ENCODE measurements at places on chromosomes 13 and 19.
A peak's percentile ranks its signal among the peaks of the same experiment; 100 is the strongest.

GRCh38 chr13:107736731-107737130 is 478.6 kb downstream of the LIG4 start:
- no peak overlapping the region for H3K4me3 ChIP-seq
- no peak for DNase-seq
- H3K4me1 ChIP-seq, result no peaks in the 10 kb centered on the region
- H3K27me3 ChIP-seq, result no peaks in the 10 kb centered on the region

DNA sequence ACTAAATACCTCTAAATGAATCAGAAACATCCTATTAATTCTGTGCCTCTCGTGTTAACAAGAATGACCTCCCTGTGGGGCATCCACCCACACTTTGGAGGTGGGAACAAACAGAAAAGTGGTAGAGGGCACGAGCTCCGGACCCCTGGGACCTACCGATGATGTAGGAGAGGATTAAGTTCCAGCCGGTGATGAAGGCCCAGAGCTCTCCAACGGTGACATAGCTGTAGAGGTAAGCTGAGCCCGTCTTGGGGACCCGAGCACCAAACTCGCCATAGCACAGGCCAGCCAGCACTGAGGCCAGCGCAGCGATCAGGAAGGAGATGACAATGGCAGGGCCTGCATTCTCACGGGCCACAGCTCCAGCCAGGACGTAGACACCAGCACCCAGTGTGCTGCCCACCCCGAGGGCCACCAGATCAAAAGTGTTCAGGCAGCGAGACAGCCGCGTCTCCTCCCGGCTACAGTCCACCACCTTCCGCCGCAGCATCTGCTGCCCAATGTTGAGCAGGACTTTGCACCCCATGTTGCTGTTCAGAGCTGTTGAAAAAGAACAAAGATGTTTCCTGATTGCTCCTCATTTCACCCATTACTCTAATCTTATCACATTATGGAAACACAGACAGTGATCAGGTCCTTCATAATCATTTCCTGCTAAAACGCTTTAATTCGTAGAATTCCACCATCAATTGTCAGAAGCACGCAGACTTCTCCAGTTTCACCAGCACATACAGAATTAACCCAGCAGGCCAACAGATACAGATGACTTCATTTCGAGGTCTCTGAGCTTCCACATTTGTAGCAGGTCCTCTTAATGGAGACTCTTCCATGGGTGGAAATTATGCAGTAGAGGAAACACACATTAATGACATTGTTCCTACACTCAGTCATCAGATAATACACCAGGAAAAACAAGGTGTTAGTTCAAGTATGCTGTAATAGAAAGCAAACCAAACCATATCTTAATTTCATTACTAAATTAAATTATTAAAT is 59.5 kb downstream of the SLC7A1 start:
- peaks cover 27% of the 10 kb centered on the region for H3K36me3 ChIP-seq
- no peak overlapping the region for H3K27ac ChIP-seq
- no peaks in the 10 kb centered on the region for H3K4me1 ChIP-seq
- H3K4me3 ChIP-seq, result no peak overlapping the region
- no peak for DNase-seq

DNA sequence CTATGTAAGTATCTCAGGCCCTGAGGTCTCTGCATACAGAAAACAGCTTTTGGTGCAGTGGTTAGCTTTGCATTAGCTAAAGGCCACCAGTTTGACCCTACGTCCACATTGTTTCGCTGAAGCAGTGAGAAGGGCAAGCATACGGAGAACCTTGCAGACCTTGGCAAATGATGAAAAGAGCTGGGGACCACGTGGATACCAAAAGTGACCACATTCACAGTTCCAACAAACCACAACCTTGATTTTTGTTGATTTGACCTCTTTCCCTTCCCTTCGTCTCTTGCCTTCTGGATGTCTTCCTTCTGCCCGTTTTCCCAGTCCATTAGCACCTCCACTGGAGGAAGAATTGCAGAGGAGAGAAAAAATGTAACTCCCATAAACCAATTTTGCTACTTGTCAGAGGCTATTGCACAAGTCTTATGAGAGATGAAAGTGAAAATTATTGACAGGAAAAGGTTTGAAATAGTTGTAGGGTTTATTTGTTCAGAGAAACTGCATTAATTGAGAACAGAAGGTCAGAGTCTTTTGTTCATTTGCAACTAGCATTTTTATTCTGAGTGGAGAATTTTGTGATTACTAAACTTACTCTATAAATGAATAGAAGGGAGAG is 293.9 kb upstream of the HTR2A start:
- no peak overlapping the region for H3K27ac ChIP-seq
- no peak for DNase-seq
- no peaks in the 10 kb centered on the region for H3K4me1 ChIP-seq
- H3K36me3 ChIP-seq, result no peaks in the 10 kb centered on the region
- no peak overlapping the region for H3K4me3 ChIP-seq
- no peaks in the 10 kb centered on the region for H3K27me3 ChIP-seq

- H3K4me3 ChIP-seq, result peak overlapping the region; percentile 78
- no peaks in the 10 kb centered on the region for H3K27me3 ChIP-seq
- H3K36me3 ChIP-seq, result peaks cover 12% of the 10 kb centered on the region
- H3K27ac ChIP-seq, result peak overlapping the region; percentile 74
Observed at GRCh38 chr19:4403005-4403761, 743 bp downstream of the CHAF1A start.

GRCh38 chr19:31518216-31519020 is 169.2 kb upstream of the TSHZ3 start:
- DNase-seq, result peak; percentile 84
- H3K4me3 ChIP-seq, result peak overlapping the region; percentile 14
- peaks cover 19% of the 10 kb centered on the region for H3K4me1 ChIP-seq
- no peaks in the 10 kb centered on the region for H3K36me3 ChIP-seq
- no peaks in the 10 kb centered on the region for H3K27me3 ChIP-seq

DNA sequence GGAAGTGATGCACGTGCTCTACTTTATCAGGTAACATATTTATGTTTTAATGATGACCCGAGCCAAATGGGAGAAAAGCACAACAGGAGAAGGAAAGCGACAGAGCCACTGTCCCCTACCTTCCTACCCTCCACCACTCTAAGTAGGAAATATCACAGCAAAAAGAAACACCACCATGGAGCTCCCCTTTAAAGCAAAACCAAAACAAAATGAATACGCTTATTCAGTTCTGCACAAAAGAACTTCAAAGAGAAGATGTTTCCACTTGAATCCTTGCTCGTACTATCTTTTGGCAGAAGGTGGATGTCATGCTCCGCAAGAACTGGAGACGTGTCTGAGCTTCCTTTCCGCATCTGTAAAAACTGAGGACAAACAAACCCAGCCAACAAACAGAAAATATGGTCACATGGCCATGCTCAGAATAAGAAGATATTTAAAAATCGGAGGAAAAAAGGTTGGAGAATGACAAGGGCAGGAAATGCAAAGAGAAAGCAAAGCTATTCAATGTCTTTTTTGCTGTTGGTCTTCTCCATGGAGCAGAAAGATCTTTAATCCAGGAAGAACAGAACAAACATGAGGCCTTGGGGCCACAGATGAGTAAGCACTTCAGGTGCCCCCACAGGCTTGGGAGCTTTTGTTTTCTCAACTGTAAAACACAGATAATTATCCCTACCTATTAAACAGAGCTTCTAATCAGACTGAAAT is 19.5 kb downstream of the N4BP2L1 start:
- H3K27ac ChIP-seq, result no peak overlapping the region
- no peaks in the 10 kb centered on the region for H3K4me1 ChIP-seq
- H3K27me3 ChIP-seq, result no peaks in the 10 kb centered on the region

DNA sequence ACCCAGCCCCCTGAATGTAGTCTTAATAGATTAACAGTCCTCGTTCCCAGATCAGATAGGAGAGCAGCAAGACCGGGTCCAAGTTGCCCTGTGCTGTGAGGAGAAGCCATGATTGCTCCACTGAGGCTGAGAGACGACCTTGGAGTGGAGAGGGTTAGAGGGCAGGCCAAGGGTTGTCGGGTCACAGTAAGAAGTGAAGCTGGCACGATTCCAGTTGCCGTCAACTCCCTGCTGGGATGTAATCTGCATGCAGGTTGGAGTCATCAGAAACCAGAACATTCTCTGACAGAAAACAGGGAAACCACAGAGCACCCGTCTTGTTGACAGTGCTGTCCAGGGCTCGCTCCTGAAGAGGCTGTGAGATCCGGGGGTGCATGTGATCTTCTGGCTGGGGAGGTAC is 19.0 kb upstream of the ATP11A start:
- no peak for DNase-seq
- no peaks in the 10 kb centered on the region for H3K4me1 ChIP-seq
- H3K27me3 ChIP-seq, result no peaks in the 10 kb centered on the region
- H3K4me3 ChIP-seq, result no peak overlapping the region

DNA sequence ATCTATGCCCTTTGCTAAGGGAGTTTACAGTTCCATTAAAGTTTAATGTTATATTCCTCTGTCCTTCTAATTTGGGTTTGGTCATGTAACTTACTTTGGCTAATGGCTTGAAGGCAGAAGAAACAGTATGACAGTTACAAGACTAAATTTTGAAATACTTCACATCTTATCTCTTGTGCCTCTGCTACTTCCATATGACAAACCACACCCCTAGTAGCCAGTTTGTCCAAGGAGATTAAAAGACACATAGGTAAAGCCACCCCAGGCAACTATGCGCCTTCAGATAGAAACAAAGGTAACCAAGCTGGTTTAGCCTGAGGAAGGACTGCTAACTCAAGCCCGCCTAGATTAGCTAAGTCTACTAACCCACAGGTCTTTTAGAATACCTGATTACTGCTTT is 273.4 kb upstream of the MIR17HG start:
- H3K27ac ChIP-seq, result no peak overlapping the region
- no peaks in the 10 kb centered on the region for H3K36me3 ChIP-seq
- no peaks in the 10 kb centered on the region for H3K4me1 ChIP-seq
- no peaks in the 10 kb centered on the region for H3K27me3 ChIP-seq
- DNase-seq, result no peak
- no peak overlapping the region for H3K4me3 ChIP-seq

- no peak for DNase-seq
- H3K4me3 ChIP-seq, result no peak overlapping the region
- H3K27ac ChIP-seq, result no peak overlapping the region
- H3K36me3 ChIP-seq, result no peaks in the 10 kb centered on the region
- H3K27me3 ChIP-seq, result no peaks in the 10 kb centered on the region
Observed at GRCh38 chr19:11705474-11705873, 33.3 kb downstream of the ZNF823 start.

DNA sequence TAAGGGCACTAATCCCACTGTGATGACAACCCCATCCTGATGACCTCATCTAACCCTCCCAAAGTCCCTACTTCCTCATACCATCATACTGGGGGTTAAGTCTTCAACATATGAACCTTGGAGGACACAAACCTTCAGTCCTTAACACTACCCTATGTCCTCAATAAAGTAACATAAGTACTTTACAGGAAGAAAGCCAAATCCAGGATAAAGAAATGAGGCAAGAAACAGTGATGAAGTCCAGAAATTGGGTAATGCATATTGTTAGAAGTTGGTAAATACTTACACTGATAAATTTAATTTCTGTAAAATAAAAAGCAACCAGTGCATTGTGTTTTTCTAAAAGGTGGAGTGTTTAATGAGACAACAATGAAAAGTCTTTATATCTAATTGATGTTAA is 284.8 kb upstream of the SOX21 start:
- no peak overlapping the region for H3K4me3 ChIP-seq
- no peaks in the 10 kb centered on the region for H3K36me3 ChIP-seq
- H3K27me3 ChIP-seq, result no peaks in the 10 kb centered on the region
- H3K27ac ChIP-seq, result no peak overlapping the region
- H3K4me1 ChIP-seq, result no peaks in the 10 kb centered on the region

DNA sequence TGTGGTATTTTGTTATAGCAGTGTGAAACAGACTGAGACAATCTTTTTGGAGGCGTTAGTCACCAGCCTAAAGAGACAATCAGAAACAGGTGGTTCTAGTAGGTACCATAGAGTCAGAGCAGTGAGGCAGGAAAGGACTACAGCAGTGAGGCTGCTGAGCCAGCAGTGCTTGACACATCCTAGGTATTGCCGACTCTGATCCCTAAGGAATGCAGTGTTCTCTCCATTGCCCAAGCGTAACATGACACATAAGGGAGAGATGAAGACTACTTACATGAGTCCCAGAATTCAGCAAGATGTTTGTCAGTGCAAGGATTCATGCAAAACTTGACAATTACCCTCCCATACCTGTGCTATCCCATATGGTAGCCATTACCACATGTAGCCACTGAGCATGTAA is 62.4 kb upstream of the XPO4 start:
- H3K4me1 ChIP-seq, result peaks cover 7% of the 10 kb centered on the region
- H3K27ac ChIP-seq, result no peak overlapping the region
- no peak for DNase-seq
- no peak overlapping the region for H3K4me3 ChIP-seq
- no peaks in the 10 kb centered on the region for H3K36me3 ChIP-seq
- no peaks in the 10 kb centered on the region for H3K27me3 ChIP-seq

GRCh38 chr19:5131031-5131505 is 162.2 kb downstream of the KDM4B start:
- peaks cover 23% of the 10 kb centered on the region for H3K4me1 ChIP-seq
- H3K27me3 ChIP-seq, result no peaks in the 10 kb centered on the region
- H3K27ac ChIP-seq, result no peak overlapping the region
- no peak for DNase-seq

DNA sequence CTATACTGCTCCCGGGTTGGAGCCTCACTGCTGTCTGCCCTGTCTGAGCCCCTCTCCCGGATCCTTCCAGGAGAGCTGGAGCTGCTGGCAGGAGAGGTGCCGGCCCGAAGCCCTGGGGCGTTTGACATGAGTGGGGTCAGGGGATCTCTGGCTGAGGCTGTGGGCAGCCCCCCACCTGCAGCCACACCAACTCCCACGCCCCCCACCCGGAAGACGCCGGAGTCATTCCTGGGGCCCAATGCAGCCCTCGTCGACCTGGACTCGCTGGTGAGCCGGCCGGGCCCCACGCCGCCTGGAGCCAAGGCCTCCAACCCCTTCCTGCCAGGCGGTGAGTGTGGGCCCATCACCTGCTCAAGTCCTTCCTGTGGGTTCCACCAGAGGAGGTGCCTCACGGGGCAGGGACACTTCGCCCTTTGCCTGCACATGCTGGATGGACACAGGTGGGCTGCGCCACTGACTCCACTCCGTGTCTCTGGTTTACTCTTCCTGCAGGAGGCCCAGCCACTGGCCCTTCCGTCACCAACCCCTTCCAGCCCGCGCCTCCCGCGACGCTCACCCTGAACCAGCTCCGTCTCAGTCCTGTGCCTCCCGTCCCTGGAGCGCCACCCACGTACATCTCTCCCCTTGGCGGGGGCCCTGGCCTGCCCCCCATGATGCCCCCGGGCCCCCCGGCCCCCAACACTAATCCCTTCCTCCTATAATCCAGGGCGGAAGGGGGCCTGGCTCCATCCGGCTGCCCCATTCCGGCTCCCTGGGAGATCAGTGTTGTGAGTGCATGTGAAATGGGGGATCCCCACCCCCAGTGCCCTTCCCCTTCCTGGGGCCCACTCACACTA is 19.8 kb downstream of the EPN1 start:
- DNase-seq, result no peak
- peaks cover 25% of the 10 kb centered on the region for H3K36me3 ChIP-seq
- H3K27ac ChIP-seq, result no peak overlapping the region
- no peaks in the 10 kb centered on the region for H3K27me3 ChIP-seq

Data from SJCRH30 (cell line).